ENCODE measurements at places on chromosomes 16 and 17. TPM values are rescaled to one million over a fixed set of nuclear protein-coding genes. Genes with fewer than 3 reads are reported as not detected.
A peak's percentile ranks its signal among the peaks of the same experiment; 100 is the strongest.

DNA sequence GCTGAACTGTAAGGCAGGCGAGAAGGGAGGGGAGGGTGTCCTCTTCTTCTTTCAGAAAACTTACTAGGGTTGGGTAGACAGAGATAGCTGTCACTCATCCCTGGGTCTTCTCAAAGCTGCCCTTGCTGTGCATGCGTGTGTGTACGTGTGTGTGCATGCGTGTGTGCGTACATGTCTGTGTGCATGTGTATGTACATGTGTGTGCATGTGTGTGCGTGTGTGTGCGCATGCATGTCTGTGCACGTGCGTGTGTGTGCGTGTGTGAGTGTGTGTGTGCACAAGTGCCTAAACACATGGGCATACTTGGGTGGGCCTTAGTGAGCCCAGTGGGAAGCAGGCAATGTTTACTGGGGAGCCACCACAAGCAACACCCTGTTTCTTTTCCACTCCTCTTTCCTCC, 154.8 kb upstream of the TNRC6C start:
- no peak for DNase-seq

GRCh38 chr16:75443298-75443697, 10.0 kb upstream of the CFDP1 start:
- no peak for DNase-seq

DNA sequence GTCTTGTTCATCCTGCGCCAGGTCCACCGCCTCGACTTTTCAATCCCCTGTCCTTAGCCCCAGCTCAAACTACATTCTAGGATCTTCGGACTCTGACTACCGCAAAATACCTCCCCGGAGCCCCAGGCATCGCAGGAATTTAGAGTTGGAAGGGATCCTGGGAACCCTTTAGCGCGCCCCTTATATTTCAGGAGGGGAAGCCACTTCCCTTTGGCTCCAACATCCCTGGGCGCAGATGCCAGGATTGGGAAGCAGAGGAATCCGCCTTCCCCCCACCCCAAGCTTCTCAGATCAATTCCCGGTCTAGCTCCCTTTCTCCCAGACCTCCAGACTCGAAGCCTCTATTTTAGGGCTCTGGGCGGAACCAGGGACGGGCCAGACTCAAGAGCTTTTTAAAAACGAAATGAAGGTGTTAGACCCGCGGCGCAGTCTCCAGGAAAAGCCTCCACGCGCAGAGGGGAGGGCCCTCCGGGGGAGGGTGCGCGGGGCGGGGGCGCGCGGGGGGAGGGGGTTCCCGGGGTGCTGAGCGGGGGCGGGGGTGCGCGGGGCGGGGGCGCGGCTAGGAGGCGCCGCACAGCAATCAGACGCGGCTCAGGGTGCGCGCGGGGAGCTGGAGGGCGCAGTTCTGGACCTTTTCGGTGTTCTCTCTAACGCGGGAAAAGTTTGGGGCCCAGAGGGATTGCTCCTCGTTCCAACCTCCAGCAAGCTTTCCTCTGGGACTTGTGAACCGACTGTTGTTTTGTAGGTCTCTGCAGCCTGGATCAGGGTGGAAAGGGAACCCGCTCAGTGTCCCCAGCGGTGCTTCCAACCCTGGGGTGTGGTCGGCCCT, 1.6 kb downstream of the AHSP start:
- DNase-seq: no peak

DNA sequence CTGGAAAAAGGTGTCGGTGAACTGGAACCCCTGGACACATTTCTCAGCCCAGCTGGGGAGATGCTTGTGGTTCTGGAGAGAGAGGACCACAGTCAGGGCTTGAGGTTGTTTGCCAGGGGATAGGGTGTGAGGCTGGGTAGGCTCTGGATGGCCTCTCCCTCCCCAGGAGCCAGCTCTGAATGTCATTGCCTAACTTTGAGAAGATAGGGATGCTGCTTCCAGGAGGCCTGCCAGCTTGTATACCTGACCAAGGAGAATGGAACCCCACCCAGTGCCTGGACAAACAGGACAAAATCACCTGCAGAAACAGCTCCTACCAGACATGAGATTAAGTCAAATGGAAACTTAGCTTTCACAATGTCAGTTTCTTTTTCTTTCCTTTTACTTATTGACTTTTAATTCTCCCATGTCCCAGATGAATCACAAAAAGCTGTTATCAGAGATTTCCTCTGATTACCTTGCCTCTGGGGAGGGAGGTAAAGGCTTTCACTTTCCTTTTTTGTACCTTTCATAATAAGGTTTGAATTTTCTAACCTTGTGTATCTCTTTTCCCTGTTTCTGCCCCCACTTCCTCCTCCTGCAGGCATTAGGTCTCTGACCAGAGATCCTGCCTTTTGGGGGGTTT, 29.8 kb upstream of the PLLP start:
- no peak for DNase-seq

- DNase-seq: no peak
Observed at GRCh38 chr17:68458260-68459036, 1.2 kb upstream of the WIPI1 start.

The ASGR1 gene
- total RNA-seq: 0.68 TPM

- DNase-seq: no peak
Observed at GRCh38 chr17:7613769-7614424, 800 bp downstream of the FXR2 start.

DNA sequence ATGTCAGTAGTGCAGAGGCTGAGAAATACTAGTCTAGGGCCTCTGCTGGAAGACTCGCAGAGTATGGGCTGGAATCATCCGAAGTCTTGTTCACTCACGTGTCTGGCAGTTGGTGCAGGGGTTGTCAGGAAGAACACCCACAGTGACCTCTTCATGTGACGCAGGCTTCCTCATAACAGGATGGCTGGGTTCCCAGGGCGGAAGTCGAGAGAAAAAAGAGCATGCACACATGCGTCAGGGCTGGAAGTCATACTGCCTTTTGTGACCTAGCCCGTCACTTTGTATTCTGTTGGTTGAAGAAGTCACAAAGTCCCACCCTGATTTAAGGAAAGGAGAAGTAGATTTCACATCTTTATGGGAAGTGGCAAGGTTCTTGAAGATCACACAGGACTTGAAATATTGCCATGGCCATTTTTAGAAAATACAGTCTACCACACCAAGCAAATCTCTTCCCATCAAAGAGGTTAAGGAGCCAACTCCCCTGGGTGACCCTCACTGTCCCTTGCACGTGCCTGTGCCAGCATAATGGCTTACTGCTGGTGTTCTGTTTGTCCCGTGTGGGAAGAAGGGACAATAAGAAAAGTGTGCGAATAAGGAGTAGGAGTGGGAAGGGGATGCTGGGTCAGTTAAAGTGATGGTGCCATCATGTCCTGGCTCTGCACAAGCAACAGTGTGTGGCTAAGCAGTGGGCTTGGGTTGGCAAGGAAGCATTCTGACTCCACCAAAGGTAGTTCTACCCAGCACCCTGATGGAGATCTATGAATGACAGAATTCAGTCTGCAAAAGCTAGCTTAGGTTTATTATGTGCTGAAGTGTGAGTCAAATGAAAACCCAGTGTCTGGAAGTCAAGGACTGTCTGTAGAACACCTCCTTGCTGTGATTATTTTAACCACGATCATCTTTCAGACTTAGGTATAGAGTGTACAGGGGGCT, 28.1 kb downstream of the HEATR3 start:
- DNase-seq: peak; percentile 73

DNA sequence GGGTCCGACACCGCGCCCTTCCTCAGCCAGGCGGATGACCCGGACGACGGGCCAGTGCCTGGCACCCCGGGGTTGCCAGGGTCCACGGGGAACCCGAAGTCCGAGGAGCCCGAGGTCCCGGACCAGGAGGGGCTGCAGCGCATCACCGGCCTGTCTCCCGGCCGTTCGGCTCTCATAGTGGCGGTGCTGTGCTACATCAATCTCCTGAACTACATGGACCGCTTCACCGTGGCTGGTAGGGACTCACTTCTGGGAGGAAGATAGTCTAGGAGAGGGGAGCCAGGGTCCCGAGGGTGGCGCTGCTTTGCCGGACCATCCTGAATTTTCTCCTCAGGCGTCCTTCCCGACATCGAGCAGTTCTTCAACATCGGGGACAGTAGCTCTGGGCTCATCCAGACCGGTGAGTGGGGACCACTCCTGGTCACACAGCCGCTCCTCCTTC, 601 bp downstream of the SPNS1 start:
- no peak for DNase-seq

- no peak for DNase-seq
Observed at GRCh38 chr17:48892940-48893645, 506 bp downstream of the ATP5MC1 start.

The RDM1 gene
- not detected for total RNA-seq

- no peak for DNase-seq
Observed at GRCh38 chr16:24993722-24994686, 21.2 kb downstream of the ARHGAP17 start.

- DNase-seq: no peak
Observed at GRCh38 chr16:65740711-65741110, 618.8 kb upstream of the CDH11 start.

DNA sequence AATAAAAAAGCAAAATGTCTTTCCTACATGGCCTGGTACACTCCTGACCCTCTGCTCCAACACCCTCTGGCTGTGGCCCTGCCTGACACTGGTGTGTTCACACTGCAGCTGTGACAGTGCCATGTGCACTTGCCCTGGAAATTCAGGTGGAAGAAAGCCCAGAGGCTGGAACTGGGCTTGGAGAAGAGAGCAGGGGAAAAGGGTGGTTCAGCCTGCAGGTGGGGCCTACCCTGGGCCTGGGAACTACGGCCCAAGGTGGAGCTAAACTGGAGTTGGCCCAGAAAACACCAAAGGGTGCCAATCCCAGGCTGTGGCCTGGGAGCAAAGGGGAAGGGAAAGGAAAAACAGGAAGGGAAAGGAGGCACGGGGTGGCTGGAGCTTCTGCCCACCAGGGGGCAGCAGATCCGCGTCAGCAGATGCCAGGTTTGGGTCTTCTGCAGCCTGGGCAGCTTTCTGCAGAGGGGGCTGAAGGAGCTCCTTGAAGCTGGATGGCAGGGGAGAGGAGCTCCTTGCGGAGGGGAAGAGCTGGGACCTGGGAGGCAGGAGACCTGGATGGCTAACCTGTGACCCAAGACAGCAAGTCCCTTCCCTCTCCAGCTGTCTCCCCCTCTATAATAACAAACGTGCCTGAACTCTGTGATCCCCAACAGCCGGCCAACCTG, 15.4 kb upstream of the CTCF start:
- peak; percentile 75 for DNase-seq

The NPIPB13 gene
- 3.2 TPM for total RNA-seq

- no peak for DNase-seq
Observed at GRCh38 chr17:73634629-73635028, 9.6 kb downstream of the SDK2 start.

The MFAP4 gene
- total RNA-seq: 104 TPM

The PRCD gene
- 7.7 TPM for total RNA-seq

The ADAM11 gene
- total RNA-seq: 19.5 TPM

The PTX4 gene
- not detected for total RNA-seq

DNA sequence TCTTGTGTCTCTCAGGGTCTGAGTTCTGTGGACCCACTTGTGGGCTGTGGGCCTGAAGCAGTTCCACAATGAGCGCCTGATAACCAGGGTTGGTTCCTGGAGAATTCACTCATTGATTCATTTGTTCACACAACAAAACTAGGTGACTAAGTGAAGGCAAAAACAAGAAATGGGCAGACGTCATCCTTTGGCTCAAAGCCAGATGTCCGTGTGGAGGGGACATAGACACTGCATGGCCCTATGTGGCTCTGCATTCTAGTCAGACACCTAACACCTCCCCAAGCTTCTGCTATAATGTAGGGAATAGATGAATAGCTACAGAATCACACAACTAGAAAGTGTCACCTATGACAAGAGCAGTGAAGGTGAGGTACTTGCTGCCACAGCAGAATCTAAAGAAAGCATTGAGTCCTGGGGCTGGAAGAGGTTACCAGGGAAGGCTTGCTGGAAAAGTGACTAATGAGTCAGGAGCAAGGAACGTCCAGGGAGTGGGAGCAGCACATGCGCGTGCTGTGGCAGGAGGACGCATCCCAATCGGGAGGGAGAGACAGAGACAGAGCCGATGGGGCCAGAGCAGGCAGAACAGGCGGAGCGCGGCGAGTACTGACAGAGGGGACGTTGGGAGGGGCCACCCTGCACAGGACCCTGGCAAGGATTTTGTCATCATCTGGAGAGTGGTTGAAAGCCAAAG, 58.9 kb downstream of the CES1 start:
- DNase-seq: no peak

GRCh38 chr16:82201351-82201750, 31.3 kb upstream of the MPHOSPH6 start:
- no peak for DNase-seq

The NECAB2 gene
- total RNA-seq: 0.91 TPM

DNA sequence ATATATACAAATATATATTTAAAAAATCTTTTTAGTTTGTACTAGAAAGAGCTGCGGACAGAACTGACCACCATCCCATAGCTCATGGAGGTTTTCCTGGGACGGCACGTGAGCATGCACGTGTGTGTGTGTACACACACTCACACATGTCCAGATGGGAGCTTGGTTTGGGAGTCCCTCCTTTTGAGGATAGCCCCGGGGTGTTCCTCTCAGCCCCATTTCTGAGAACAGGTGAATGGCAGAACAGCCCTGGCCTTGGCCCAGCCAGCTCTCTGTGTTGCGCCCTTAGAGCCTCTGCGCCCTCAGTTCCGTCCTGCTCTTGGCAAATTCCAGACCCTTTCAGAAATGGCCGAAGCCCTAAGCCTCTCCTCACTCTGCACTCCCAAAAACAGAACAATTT, 70.1 kb downstream of the AMFR start:
- DNase-seq: peak; percentile 12
